Muscle of arm (tissue), 14 donors: ENCODE measurements at places on chromosomes 6 and 20. TPM values are rescaled to one million over a fixed set of nuclear protein-coding genes. Genes with fewer than 3 reads are reported as not detected.

TEAD3 gene
- 212 TPM for polyA plus RNA-seq

ZC3H12D gene
- 0.34 TPM for polyA plus RNA-seq

PRSS16 gene
- polyA plus RNA-seq = 4.3 TPM

NR2E1 gene
- not detected for polyA plus RNA-seq

GPR6 gene
- not detected for polyA plus RNA-seq

BPIFB4 gene
- polyA plus RNA-seq = not detected

MACROD2 gene
- 3.3 TPM for polyA plus RNA-seq

OR2H1 gene
- not detected for polyA plus RNA-seq

WDR46 gene
- polyA plus RNA-seq = not detected

RREB1 gene
- polyA plus RNA-seq = 31.9 TPM

PTGIS gene
- polyA plus RNA-seq = 25.0 TPM

PSMB8 gene
- polyA plus RNA-seq = 16.3 TPM

EPB41L2 gene
- 206 TPM for polyA plus RNA-seq

CGAS gene
- polyA plus RNA-seq = 9.8 TPM

LAMA2 gene
- 180 TPM for polyA plus RNA-seq

PRICKLE4 gene
- polyA plus RNA-seq = 1.2 TPM

ZFAND3 gene
- 100 TPM for polyA plus RNA-seq

RALGAPB gene
- 27.3 TPM for polyA plus RNA-seq

DEFB124 gene
- polyA plus RNA-seq = 1.3 TPM

NNAT gene
- polyA plus RNA-seq = 309 TPM

HLA-DRA gene
- 35.3 TPM for polyA plus RNA-seq

TRDN gene
- polyA plus RNA-seq = 308 TPM

TAPBP gene
- polyA plus RNA-seq = 49.9 TPM

ENPP3 gene
- 0.78 TPM for polyA plus RNA-seq

DST gene
- polyA plus RNA-seq = 212 TPM

CD93 gene
- polyA plus RNA-seq = 56.0 TPM

CPNE5 gene
- 8.8 TPM for polyA plus RNA-seq

PHACTR3 gene
- 14.0 TPM for polyA plus RNA-seq

ADGRF1 gene
- 0.30 TPM for polyA plus RNA-seq

RIPOR3 gene
- not detected for polyA plus RNA-seq

KCNK5 gene
- 0.75 TPM for polyA plus RNA-seq
